ENCODE measurements at places on chromosomes 12 and 14. TPM values are rescaled to one million over a fixed set of nuclear protein-coding genes. Genes with fewer than 3 reads are reported as not detected.

DNA sequence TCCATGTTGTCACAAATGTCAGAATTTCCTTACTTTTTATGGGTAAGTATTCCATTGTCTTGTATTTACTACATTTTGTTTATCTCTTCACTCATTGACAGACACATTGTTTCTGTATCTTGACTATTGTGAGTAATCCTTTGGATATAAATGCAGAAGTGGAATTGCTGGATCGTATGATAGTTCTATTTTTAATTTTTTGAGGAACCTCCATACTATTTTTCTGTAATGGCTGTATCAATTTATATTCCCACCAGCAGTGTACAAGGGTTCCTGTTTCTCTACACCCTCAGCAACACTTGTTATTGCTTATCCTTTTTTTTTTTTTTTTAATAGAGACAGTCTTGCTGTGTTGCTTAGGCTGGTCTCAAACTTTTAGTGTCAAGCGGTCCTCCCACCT lies 3.5 kb upstream of the KICS2 start:
- H3K27me3 ChIP-seq = no peaks in the 10 kb centered on the region
- H3K27ac ChIP-seq = no peak overlapping the region
- peaks cover 7% of the 10 kb centered on the region for H3K4me1 ChIP-seq
- H3K36me3 ChIP-seq = no peaks in the 10 kb centered on the region
- DNase-seq = no peak

GRCh38 chr14:105192866-105193731 lies 12.0 kb upstream of the NUDT14 start:
- H3K4me3 ChIP-seq = no peak overlapping the region
- peaks cover 23% of the 10 kb centered on the region for H3K4me1 ChIP-seq

MMP17 gene
- 7.1 TPM for total RNA-seq

- no peak overlapping the region for H3K27ac ChIP-seq
- DNase-seq = no peak
- H3K27me3 ChIP-seq = no peaks in the 10 kb centered on the region
- peaks cover 24% of the 10 kb centered on the region for H3K4me1 ChIP-seq
- H3K4me3 ChIP-seq = no peak overlapping the region
Measured at GRCh38 chr14:61706096-61706690, 10.9 kb downstream of the HIF1A start.

GRCh38 chr12:127205781-127206555 lies 1061.0 kb upstream of the TMEM132C start:
- H3K4me3 ChIP-seq = no peak overlapping the region
- no peak for DNase-seq
- no peaks in the 10 kb centered on the region for H3K27me3 ChIP-seq

- H3K4me3 ChIP-seq = no peak overlapping the region
- H3K27me3 ChIP-seq = no peaks in the 10 kb centered on the region
- DNase-seq = no peak
- no peak overlapping the region for H3K27ac ChIP-seq
Measured at GRCh38 chr12:101740566-101740965, 1.3 kb upstream of the SYCP3 start.

Data from neural progenitor cell (in vitro differentiated cells).